AG09319 (cell line): ENCODE measurements at places on chromosomes 12 and 14.

- DNase-seq, result no peak
Measured at GRCh38 chr12:115422845-115423545, 739.0 kb upstream of the TBX3 start.

DNA sequence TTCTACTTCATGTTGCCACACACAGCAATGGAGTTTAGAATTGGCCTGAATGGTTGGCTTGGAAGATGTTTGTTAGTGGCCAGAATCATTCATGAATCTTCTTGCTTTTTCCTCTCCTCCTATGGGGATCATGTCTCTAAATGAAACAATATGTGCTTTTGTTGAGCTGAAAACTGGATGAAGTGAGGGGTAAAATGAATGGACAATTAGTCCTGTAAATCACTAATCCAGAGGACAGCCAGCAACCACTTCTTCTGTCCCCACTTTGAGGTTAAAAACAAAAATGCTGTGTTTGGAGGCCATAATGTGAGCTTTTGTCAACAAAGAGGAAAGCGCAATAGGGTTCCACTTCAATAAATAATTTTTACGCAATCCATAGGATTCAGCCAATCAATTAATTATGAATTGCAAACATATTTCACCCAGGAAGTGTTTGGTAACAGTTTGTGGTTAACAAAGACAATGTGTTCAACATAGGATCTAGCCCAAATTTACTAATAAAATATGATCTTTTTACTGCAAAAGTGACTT is 30.3 kb upstream of the AMIGO2 start:
- DNase-seq, result no peak

GRCh38 chr12:89347325-89347829 is 4.9 kb downstream of the DUSP6 start:
- DNase-seq, result no peak

DNA sequence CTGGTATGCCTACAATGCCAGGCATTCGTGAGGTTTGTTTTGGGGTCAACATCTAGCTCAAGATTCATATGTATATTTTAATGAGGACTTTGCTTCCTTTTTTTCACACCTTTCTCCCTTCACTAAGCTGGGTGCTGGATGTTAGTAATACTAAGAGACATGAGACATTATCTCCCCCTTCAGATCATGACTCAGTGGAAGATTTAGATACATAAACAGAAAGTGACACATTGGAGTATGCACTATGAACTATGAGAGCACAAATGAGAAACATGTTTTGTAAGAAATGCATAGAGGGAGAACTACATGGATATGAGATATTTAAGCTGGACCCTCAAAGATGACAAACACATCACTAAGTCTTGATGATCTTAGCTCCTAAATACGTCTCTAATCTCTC is 286.3 kb downstream of the RPAP3 start:
- no peak for DNase-seq

DNA sequence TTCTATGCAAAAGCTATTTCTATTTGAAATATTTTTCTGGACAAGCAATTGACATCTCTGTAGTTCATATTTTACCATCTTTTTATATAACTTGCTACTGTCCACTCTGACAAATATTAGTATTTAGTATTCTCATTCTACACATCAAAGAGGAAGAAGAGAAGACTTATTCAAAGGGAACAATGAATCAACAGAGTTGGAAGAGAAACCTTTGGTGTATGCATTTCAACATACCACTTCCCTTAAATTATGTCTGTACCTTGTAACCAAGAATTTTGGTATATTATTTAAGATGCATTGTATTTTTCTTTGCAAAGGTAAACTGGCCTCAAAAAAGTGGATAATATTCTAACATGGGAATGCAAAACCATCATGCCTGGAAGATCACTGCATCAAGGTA is 72.1 kb upstream of the DUSP6 start:
- no peak for DNase-seq

DNA sequence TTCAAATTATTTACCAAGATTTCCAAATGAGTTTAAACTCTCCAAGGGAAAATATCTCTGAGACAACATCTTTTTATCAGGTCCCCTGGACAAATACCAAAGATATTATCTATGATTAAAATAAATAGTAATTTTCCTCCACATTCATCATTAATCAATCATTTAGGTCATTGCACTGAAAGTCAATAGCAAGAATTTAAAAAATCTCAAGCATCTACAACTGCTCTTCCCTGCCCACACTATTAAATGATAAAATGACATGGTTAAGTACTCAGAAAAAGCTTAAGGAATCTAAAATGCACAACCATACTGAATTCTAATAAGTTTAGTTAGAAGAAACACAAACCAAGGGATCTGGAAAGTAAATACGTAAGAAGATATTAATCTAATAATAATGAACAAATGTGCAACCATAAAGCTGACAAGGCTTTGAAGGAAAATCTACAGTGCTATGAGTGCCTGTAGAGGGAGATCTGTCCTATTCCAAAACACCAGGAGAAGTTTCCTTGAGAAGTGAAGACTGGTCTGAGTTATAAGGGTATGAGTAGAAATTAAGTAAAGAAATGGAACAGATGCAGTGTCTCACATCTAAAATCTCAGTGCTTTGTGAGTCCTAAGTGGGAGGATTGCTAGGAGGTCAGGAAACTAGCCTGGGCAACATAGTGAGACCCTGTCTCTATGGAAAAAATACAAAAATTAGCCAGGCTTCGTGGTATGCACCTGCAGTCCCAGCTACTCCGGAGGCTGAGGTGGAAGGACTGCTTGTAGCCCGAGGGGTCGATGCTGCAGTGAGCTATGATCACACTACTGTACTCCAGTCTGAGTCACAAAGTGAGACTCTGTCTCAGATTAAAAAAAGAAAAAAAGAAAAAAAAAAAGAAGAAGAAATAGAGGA is 19.2 kb downstream of the INTS13 start:
- no peak for DNase-seq

- no peak for DNase-seq
Measured at GRCh38 chr14:84312551-84312950, 1217.4 kb upstream of the FLRT2 start.

DNA sequence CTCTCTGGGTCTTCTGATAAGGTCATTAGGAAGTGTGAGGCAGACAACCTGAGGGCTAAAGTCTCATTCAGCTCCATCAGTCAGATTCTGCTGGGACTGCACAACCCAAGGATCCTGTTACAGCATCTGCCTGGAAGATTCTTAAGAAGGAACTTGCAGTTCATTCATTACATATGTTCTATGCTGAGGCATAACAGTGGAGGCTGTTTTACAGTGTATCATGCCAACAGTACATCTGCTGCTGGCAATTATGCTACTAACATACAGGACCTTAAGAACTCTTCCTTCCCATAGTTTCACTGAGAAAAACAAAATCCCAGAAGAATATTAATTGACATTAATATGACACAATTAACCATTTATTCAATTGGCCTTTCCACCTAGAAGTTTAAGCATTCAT is 968.6 kb downstream of the DIO2 start:
- DNase-seq, result no peak

DNA sequence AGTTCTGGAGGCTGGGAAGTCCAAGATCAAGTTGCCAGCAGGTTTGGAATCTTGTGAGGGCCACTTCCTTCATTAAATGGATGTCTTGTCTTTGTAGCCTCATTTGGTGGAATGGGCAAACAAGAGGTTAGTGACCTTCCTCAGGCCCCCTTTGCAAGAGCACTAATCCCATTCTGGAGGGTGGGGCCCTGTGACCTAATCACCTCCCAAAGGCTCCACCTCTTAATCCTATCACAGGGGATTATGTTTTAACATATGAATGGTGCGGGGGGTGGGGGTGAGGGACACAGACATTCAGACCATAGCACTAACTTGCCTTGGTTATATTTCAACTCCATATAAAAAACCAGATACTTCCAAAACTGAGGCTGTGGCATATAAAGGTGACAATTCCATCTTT is 59.9 kb upstream of the PPP4R3A start:
- DNase-seq, result no peak

DNA sequence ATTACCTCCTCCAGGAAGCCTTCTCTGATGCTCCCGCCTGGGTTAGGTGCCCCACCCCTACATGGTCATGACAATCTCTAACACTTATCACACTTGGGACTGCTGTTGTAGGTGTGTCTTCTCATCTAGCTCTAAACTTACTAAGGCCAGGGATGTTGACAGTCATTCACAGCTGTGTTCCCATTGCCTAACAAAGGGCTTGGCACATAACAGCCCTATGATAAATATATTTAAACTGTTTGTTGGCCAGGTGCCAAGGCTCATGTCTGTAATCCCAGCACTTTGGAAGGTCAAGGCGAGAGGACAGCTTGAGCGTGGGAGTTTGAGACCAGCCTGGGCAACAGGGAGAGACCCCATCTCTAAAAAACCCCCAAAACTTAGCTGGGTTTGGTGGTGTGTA is 98.8 kb upstream of the RGS6 start:
- DNase-seq, result no peak

DNA sequence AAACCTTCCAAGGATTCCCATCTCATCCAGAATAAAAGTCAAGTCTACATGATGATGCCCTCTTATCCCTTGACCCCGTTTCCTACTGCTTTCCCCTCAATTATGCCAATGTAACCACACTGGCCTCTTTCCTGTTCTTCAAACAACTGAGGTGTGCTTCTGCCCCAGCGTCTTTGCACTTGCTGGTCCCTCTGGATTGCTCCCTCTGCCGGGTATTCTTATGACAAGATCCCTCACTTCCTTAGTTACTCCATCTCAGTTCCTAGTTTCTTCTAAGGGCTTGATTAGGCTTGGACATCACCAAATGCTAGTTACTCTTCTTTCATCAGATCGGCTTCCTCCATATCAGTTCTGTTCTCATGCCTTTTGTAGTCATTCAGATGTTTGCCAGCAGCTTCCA is 32.7 kb upstream of the PELI2 start:
- DNase-seq, result no peak

GRCh38 chr14:49893309-49894213 is 679 bp downstream of the ARF6 start:
- DNase-seq, result peak; percentile 15

- no peak for DNase-seq
Measured at GRCh38 chr12:40153432-40153831, 47.6 kb upstream of the SLC2A13 start.

DNA sequence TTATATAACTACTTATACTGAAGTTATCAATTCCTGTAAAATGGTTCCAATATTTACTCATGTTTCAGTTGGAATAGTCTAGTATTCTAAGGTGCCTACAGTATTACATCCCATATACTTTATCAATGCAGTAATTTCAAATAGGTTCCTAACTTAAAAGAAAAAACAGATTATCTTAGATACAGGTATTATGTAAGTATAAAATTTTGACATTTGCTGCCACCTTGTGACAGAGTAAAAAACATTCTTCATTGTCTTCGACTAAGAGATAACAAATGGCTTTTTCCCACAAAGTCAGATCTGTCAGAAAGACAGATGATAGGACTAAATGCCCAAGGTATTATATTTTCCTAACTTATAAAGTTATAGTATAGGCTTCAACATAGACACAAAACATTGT is 78.7 kb downstream of the TXNDC16 start:
- DNase-seq, result peak; percentile 29

- DNase-seq, result no peak
Measured at GRCh38 chr12:64551676-64552075, 58.6 kb upstream of the RASSF3 start.

GRCh38 chr12:92075425-92075914 is 70.2 kb downstream of the BTG1 start:
- no peak for DNase-seq
